ENCODE measurements at places on chromosomes 5 and 9.

DNA sequence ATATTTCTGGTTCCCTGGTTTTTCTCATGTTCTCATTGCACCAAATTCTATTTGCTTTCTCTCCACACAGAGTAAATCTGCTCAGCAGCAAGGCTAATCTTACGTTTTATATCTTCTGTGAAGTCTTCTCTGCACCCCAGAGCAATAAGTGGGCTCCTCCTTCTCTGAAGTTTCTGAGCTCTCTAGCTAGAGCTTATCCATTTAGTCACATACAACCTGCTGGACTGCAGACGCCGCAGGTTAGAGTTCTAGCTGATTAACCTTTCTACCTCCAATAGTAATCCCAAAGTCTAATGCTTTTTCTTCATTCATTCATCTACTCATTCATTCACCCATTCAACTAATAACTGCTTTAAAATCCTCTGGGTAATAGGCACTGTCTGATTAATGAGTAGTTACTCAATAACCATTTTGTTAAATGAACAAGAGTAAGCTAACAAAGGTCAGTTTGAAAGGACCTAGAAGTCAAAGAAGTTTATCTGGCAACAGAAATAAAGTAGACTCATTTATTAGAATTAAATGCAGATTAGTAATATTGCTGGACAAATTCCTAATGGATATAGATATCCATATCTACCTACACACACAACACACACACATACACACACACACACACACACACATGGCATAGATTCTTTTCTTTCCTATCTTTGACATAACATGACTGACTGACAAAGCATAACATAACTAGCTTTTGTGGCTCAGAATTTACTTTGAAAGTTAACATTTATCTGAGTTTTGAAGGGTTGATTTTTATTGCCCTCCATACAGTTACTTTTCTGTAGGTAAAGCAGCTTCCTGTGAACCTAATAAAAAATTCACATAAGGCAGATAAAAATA lies 984.6 kb upstream of the SEMA6A start:
- DNase-seq: no peak

DNA sequence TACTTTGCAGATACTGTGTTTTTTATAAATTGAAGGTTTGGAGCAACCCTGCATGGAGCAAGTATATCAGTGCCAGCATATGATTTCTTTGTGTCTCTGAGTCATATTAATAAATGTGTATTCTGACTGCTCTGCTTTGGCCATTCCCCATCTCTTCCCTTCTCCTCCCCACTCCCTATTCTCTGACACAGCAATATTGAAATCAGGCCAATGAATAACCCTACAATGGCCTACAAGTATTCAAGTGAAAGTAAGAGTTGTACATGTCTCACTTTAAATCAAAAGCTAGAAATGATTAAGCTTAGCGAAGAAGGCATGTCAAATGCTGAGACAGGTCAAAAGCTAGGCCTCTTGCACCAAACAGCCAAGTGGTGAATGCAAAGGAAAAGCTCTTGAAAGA lies 82.2 kb upstream of the TLX3 start:
- DNase-seq: no peak

DNA sequence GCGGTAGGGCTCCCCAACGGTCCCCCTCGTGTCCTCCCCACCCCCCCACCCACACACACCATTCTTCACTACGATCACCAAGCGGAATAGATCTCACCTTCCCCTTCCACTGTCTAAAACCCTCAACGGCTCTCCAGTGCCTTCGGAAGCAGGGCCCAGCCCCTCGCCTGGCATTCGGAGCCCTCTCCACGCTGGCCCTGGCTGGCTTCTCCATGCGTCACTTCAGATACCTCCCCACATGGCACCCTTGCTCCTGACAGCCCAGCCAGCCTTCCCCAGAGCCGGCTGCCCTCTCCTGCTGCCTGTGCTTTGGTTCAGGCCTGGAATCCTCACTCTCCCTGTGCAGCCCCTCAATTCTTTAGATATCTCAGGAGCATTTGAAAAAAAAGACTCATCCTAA lies 126.6 kb downstream of the ZNF354C start:
- no peak for DNase-seq

- no peak for DNase-seq
Measured at GRCh38 chr5:56575821-56576220, 239.5 kb upstream of the MAP3K1 start.

GRCh38 chr5:79699763-79700400 lies 10.2 kb downstream of the CMYA5 start:
- DNase-seq: no peak

- DNase-seq: no peak
Measured at GRCh38 chr5:172849606-172850453, 15.8 kb downstream of the ERGIC1 start.

- no peak for DNase-seq
Measured at GRCh38 chr9:33381231-33381791, 21.1 kb downstream of the AQP7 start.

DNA sequence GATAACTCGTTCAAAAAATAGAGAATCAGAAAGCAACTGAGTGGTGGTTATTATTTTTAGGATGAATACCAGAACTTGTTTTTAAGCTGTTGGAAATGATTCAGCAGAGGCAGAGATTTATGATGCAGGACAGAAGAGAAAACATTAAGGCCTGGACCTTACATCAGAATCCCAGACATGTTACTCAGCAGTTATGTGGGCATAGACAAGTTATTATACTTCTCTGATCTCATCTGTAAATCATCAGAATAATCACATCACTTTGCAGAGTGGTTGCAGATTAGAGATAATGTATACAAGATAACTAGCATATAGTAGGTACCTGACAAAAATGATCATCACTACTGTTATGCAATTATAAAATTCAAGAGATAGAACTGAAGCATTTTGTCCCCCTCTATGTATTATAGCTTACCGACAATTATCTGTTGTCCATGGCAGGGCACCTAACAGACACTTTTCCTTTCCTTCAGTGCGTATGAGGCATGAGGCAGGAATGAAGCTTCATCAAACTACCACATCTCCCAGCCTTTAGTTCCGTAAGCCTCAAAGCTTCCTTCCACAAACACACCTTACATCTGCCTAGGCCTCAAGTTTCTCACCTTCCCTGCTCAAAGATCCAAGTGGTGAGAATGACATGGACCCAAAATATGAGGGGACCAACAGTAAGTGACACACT lies 165.9 kb downstream of the DENND1A start:
- DNase-seq: no peak

DNA sequence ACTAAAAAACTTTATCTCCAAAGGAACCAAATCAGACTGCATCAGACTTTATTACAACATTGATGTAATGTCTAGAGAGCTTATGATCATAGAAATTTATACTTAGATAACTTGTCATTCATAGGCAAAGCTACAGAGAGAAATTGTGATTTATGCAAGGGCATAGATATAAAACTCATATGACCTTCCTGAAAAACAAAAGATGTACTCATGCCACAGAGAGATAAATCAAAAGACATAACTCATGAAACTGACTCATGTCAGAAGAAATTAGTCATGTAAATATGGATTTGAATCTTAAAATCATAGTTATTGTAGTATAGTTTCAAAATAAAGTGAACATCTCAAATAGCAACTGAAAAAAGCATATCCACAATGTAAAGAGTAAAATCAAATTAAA lies 186.2 kb downstream of the GABBR2 start:
- DNase-seq: no peak

GRCh38 chr9:91443321-91443993 lies 19.8 kb upstream of the NFIL3 start:
- DNase-seq: no peak

DNA sequence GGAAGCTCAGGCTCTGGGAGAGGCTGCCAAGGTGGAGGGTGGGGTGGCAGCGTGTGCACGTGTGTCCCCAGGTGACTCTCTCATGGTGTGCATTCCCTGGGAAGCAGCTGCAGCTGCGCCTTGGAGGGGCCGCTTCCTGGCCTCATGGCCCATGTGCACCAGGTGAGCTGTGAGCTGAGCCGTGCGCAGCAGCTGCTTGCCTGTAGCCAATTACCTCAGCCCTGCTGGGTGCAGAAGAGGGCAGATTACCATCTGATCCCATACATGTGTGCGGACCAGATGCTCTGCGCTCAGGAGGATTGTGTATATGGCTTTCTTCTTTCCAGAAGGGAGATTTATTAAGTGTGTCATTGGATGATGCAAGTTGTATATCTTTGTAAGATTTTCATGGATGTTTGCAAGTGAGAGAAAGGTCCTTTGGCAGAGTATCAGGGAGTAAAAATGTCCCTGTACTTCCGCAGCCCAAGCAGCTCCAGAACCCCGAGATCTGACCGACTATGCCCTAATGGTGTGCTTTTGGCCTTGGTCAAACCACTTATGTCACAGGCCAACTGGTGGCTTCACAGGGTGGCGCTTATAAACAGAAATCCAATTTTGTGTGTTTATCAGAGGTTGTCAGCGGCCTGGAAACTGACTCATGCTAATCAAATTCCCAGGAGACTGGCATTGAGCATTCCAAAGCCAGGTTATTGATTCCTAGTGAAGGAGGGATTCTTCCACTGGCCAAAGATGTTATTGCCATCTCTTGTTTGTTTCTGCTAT lies 229.3 kb downstream of the GOLPH3 start:
- DNase-seq: no peak

- DNase-seq: no peak
Measured at GRCh38 chr5:168778536-168778935, 199.4 kb upstream of the PANK3 start.

DNA sequence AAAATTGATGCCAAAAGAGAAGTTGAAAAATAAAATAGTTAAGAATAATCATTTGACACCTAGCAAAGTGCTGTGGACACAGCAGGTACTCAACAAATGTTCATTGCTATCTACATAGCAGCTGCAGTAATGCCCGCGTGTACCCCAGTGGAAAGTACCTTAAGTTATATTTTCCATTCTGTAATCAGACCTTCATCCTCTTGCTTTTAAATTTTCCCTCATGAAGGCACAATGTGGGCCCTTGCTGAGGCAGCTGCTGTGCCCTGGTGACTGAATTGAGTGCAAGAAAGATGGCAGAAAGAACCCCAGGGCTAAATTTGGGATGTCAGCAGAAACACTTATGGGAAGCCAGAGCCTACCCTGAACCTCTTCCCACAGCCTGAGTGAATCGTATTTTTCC lies 65.9 kb downstream of the CYFIP2 start:
- no peak for DNase-seq

DNA sequence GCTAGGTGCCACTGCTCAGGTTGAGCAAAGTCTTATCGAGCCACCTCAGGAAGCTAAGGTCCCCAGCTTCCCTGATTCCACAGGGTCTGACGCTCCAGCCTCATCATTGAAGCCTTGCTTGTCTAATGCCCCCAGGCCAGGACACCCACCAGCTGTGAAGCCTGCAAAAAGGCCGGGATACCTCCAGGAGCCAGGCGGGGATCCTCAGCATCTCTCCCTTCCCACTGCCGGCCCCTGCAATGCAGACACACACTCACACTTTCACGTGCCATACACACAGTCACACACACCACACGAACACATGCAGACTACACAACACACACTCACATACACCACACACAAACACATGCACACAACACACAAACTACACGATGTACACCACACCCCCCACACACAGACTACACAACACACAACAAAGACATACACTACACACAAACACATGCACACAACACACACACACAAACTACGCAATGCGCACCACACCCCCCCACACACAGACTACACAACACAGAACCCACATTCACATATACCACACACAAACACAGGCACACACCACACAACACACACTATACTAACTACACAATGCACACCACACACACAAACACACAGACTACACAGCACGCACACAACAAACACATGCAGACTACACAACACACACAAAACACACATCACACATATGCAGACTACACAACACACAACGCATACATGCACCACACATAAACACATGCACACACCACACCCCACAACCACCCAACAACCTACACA lies 17.8 kb upstream of the S1PR3 start:
- DNase-seq: no peak

DNA sequence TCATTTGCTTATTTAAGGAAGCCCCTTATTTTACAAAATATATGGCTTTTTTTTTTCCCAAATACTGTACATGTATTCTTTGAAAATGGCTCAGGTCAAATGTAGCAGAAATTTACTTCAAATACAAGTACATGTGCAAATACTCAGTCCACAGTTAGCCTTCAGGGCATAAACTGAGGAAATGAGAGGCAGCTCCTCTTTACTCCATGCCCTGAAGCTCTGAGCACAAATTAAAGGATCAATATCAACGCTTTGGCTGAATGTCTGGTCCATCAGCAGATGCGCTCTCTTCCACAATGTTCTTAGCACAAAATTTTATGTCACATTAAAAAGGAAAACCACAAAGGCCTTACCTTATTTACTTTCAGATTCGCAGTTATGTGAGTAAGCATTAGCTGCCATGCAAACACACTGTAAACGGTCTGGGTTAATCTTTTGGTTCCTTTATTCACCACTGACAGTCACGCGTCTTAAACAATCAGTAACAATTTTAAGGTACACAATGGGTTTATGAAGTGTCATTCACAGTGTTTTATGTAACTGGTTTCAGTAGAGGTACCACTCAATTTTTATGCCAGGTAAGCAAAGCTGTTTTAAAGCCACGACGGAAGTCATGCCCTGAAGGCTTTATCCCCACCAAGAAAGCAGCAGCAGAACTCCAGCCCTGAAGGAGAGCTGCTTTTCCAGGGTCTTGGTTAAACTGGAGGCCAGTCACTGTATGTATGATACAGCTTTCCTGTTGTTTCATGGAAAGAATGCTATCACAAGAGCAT lies 103.4 kb downstream of the OTULIN start:
- no peak for DNase-seq

- DNase-seq: peak; percentile 86
Measured at GRCh38 chr5:139273572-139274289, 19.8 kb upstream of the MATR3 start.

DNA sequence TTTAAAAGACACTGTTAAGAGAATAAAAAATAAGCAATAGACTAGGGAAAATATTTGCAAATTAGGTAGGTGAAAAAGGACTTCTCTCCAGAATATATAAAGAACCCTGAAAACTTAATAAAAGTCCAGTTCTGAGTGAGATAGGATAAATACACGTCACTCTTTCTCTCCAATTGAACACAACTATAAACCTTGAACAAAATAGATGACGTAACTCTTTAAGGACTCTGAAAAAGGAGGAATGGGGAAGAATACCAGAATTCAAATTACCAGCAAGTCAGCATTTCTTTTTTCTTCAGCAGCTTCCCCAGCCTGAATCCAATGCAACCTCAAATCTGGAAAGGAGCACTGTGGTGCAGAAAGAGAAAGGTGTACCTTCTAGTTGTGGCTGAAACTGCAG lies 6.8 kb upstream of the WDR41 start:
- no peak for DNase-seq

DNA sequence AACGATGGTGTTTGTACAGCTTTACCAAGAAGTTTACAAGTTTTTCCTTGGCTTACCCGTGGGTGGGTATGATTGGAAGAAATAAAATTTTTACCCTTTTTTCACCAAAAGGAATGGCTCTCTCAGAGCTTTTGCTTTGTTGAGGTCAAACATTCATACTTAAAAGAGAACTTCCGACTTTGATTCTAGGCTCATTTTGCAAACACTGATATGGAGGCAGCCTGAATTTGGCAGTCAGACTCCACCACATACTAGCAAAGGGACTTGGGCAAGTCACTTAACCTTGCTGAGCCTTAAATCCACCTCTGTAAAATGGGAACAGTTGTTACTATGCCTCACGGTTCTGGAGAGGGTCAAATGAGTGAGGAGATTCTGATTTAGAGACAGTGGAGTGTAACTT lies 153.5 kb downstream of the PRKACG start:
- no peak for DNase-seq

- no peak for DNase-seq
Measured at GRCh38 chr5:144060598-144060997, 109.9 kb downstream of the YIPF5 start.
